ENCODE measurements at places on chromosomes 1 and 21.

DNA sequence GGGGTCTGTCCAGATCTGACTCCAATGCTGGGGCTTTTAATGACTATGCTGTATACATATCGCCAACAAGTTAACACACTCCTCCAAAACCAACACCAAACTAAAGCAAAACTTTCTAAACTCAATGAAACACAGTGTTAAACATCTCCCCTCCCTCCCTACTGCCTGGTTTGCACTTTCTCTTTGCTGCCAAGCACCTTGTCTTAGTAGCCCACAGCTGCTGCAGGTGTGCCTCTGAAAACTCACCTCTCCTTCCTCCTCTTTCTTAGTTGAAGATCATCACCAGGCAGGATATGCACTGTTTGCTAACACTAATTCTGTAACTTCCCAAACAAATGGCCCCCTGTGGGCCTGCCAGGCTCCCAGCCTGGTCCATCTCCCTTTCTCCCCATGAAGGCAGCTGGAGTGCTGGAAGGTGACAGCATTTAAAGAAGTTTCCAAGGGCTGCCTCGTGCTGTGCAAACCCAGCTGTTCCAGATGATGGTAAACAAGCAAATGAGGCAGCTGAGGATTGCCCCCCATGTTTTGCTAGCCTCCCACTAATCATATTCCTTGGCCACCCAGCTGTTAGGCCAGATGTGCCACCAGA, 213.7 kb downstream of the ASTN1 start:
- DNase-seq: no peak

- no peak for DNase-seq
Observed at GRCh38 chr1:184472136-184472535, 85.3 kb downstream of the C1orf21 start.

GRCh38 chr1:201393076-201393475, 6.0 kb downstream of the LAD1 start:
- no peak for DNase-seq

- DNase-seq: no peak
Observed at GRCh38 chr1:89763649-89763986, 57.2 kb upstream of the LRRC8D start.

DNA sequence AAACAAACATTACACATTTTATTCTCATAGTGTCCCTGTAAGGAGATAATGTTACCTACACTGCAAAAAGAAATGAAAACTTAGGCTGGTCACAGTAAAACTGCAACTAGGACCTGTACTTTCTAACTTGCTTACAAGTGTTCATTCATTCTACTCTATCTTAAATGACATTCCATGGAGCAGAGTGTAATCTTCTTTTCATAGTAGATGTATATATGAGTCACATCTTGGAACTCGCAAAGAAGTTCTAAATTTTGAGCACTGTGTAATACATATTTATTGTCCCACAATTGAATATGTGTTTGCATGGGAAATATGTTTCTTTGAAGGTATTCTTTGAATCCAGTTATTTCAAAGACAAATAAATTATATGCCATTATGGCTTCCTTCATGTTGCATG, 1258.5 kb upstream of the ADGRL2 start:
- no peak for DNase-seq

DNA sequence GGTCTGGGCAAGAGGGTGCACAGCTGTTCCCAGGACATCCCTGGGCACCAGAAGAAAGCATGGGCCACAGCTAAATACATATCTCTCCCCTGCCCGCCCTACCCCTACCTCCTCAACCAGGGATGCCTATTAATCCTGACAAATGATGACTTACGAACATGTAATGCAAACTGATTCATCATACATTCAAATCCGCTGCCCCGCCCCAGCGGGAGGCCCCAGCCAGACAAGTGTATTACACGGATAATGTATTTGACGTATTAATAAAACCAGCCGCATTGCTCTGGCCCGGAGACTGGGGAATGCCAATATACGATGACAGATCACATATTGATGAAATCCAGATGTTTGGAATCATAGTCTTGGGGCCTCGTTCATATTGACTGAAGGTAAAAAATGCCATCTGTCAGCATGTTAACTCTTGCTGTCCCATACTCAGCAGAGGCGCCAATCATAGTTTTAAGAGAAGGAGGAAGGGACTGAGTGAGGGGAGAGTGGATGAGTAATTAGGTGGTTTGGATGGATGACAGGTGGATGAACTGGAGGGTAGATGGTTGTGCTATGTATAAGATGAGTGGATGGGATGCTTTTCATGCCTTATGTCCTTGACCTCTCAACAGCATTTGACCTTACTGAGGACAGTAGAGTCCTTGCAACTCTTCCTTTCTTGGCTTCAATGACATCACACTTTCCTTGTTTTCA, 68.2 kb downstream of the TMEM53 start:
- no peak for DNase-seq

DNA sequence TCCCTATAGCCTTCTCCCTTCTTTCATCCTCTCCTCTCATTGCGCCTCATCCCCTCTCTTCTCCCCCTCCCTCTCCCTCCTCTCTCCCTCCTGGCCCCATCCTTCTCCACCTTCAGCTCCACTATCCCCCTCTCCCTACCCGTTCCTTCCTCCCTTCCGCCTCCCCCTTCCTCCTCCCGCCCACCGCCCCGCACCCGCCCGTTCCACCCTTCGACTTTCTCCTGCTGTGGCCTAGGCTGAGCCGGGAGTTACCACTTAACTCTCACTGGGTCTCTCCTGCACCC, 1.6 kb downstream of the NPR1 start:
- DNase-seq: no peak

GRCh38 chr1:106568201-106568974, 488.1 kb upstream of the PRMT6 start:
- no peak for DNase-seq

DNA sequence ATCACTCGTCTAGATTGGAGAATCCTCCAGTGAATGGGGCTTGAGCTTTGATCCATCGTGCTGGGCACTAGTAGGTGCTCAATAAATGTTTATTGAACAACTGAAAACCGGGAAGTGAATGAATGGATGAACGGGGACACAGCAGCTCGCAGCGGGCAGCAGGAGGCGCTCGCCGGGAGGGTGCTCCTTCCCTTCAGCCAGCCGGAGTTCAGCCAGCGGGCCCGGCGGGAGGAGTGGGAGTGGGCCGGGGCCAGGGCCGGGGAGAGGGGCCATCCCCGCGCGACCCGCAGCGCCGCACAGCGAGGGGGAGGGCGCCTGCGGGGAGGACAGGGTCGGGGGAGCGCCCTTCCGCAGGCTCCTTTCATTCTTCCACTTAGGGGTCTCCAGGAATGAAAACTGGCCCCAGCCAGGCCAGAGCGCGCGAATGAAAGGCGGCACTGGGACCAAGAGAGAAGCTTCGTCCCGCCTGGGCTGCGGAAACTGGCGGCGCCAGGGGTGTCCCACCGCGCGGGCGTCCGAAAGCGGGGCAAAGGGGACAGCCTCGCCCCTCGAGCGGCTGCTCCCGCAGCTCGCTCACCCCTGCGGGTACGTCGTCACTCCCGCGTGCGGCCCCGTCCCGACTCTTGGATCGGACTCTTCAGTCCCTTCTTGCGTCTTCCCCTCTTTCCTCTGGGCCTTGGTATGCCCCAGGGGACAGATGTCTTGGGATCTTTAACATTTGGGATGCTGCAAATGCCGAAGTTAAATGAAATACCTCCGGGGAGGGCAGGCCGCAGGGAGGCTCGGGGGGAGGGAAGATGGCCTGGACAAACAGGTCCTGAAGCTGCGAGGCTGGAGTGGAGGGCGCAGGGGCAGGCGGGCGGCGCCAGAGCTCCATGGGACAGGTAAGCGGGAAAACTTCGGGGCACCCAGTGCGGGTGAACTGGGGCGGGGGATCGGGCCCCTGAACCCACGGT, 3.6 kb upstream of the INAVA start:
- DNase-seq: peak; percentile 71

- no peak for DNase-seq
Observed at GRCh38 chr21:36847189-36847588, 119.3 kb downstream of the HLCS start.

DNA sequence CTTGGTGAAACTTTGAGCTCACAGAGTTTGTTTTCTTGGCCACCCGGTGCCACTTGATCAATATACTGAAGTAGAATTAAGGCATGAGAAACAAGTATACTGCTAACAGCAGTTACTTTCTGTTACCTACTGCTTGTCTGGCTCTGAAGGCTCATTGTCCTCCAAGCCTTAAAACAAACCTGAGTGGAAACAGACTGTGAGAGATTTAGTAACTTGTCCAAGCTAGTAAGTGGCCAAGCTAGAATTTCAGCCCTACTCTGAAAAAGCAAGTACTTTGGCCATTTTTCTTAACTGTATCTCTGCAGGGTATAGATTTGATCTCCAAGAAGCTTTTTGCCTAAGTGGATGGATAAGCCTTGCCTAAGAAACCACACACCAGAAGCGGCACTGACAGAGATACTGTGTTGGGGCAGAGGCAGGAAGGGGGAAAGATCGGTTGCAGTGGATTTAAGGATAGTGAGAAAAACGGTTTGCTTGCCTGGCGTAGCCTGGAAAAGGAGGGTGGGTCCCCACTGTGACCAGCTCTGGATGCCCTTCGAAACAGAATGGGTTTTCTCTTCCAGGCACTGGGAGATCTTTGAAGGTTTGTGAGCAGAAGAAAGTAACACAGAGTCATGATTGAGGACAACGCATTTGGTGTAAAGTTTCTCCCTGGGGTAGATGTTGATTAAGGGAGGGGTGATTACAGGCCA, 2.1 kb upstream of the MACO1 start:
- no peak for DNase-seq

GRCh38 chr1:230970432-230970831, 8.2 kb downstream of the TTC13 start:
- DNase-seq: no peak

DNA sequence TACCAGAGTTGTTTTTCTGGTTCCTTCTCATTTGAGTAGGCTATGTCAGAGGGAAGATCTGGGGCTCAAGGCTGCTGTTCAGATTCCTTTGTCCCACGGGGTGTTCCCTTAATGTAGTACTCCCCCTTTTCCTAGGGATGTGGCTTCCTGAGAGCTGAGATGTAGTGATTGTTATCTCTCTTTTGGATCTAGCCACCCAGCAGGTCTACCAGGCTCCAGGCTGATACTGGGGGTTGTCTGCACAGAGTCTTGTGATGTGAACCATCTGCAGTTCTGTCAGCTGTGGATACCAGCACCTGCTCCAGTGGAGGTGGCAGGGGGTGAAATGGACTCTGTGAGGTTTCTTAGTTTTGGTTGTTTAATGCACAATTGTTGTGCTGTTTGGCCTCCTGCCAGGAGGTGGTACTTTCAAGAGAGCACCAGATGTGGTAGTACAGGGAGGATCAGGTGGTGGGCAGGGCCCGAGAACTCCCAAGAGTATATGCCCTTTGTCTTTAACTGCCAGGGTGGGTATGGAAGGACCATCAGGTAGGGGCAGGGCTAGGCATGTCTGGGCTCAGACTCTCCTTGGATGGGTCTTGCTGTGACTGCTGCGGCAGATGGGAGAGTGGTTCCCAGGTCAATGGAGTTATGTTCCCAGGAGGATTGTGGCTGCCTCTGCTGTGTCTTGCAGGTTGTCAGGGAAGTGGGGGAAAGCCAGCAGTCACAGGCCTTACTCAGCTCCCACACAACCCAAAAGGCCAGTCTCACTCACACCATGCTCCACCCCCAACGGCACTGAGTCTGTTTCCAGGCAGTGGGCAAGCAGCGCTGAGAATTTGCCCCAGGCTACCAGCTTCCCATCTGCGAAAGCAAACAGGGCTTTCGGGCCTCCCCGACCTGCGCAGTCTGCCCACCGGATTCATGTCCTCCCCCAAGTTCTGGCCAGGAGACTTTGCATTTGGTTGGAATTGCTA, 64.2 kb downstream of the SERINC2 start:
- peak; percentile 96 for DNase-seq

DNA sequence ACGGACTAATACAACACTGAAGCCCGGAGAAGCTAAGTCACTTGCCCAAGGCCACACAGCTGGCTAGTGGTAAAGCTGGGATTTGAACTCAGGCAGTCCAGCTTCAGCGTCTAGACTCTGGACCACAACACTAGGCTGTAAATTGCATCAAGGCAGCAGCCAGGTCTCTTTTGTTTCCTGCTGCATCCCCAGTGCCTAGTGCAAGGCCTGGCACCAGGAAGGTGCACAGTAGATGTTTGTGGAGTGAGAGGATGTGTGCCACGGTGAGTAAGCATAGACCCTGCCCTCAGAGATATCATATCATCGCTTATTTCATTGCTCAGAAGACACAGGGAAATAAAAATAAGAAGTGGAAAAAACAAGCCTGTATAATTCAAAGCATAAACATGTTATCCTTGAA, 40.9 kb downstream of the IGSF21 start:
- DNase-seq: no peak

GRCh38 chr1:7893529-7894180, 40.8 kb upstream of the UTS2 start:
- DNase-seq: no peak

DNA sequence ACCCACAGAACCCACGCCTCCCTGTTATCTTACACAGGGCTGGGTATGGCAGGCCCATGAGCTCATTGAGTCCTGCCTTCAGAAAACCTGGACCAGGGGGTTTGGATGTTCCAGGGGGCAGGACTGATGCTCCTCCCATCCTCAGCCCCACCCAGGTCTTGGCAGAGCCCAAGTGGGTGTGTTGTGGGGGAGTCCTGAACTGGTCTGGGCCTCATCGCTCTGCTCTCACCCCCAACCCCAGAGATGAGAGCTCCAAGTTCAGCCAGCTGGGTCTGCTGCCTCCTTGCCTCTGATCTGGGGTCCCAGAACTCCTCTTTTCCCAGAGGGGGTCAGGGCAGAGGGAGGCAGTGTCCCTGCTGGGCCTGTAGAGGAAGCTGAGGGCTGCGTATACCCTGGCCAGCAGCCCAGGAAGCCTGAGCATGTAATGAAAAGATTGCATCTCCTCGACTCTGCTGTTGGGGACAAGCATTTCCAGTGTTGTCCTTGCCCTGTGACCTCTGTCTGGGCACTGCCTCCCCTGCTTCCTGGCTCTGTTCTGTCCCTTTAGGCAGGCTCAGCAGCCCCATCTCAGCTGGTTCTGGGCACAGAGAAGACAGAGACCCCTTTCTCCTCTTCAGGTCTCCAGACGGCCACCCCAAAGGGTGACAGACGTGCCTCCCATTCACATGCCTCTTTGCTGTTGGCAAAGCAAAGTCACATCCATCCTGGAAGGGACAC, 54.7 kb upstream of the EPS8L3 start:
- no peak for DNase-seq

DNA sequence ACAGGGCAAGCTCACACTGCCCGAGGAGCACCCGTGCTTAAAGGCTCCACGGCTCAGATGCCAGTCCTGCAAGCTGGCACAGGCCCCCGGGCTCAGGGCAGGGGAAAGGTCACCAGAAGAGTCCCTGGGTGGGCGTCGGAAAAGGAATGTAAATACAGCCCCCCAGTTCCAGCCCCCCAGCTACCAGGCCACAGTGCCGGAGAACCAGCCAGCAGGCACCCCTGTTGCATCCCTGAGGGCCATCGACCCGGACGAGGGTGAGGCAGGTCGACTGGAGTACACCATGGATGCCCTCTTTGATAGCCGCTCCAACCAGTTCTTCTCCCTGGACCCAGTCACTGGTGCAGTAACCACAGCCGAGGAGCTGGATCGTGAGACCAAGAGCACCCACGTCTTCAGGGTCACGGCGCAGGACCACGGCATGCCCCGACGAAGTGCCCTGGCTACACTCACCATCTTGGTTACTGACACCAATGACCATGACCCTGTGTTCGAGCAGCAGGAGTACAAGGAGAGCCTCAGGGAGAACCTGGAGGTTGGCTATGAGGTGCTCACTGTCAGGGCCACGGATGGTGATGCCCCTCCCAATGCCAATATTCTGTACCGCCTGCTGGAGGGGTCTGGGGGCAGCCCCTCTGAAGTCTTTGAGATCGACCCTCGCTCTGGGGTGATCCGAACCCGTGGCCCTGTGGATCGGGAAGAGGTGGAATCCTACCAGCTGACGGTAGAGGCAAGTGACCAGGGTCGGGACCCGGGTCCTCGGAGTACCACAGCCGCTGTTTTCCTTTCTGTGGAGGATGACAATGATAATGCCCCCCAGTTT, 1.3 kb downstream of the CELSR2 start:
- DNase-seq: no peak

All from RPMI8226 (cell line).